NCI-H345 (cell line): ENCODE measurements at places on chromosomes 4 and X.

- no peak for DNase-seq
These were observed 202.0 kb downstream of the PCDH19 start for GRCh38 chrX:100208076-100208475.

GRCh38 chr4:16544869-16545268 is 318.6 kb upstream of the TAPT1 start:
- no peak for DNase-seq

DNA sequence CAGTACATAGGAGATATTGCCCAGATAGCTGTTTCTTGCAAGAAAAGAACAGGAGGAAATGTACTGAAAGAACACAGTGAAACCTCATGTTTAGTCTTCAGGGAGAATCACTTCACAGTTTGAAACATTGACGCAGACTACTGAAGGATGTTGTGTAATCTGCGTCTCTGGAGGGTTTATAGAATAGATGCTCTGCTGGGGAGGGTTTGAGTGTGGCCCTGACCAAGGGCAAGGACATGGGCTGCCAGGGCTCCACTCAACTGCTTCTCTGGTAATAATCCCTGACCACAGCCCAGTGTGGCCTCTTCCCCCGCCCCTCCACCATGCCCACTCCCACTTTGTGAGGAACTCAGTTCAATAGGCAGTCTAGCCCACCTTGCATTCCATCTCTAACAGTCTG is 15.8 kb upstream of the ACE2 start:
- no peak for DNase-seq

DNA sequence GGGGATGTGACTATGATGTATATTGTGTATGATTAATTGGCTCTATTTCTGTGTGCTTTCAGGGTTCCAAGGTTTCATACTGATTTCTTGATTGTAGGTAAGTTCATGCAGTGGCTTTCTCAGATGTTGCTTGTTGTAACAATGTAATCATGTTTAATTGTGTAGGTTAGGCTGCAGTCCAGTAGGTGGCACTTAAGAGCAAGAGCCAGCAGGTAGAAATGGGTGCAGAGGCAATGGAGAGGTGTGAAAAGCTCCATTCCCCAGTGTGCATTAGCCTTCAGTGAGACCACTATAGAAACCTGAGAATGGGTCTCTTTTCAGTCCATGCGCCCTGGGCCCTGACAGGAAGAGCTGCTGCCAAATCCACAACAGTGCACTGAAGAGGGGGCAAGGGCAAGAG is 28.2 kb downstream of the DCAF12L2 start:
- DNase-seq: no peak

GRCh38 chrX:42697544-42697943 is 80.4 kb downstream of the PPP1R2C start:
- no peak for DNase-seq

DNA sequence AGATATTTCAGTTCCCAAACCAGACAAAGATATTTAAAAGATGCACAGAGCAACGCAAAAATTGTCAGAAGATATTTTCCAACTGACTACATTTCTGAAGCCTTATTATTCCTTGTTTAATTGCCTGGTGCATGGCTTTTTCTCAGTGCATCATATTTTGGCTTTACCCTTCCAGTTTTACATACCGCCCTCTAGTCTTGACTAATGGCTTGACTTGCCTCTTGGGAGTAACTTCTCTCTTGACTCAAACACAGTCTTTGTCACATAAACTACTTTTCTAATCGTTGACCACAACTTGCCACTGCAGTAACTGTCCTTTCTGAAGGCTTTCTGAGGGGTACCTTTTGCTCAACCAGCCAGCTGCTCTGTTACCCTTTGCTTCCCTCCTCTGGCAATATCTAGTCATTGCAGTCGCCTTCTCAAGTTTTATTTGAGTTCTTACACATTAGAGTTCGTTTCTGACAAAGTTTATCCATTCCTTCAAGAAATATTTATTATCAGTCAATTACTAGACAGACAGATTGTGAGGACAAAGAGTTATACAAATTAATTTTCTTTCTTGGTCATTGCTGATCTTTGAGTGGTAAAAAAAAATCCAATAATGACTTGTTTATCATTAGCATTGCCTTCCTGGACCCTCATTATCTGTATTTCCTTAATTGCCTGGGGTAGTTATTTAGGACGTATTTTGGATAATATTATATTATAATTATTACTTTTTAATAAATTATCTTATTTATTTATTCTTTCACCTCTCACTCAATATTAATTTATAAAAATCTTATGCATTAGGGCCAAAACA is 506.9 kb upstream of the PCDH10 start:
- peak; percentile 39 for DNase-seq

DNA sequence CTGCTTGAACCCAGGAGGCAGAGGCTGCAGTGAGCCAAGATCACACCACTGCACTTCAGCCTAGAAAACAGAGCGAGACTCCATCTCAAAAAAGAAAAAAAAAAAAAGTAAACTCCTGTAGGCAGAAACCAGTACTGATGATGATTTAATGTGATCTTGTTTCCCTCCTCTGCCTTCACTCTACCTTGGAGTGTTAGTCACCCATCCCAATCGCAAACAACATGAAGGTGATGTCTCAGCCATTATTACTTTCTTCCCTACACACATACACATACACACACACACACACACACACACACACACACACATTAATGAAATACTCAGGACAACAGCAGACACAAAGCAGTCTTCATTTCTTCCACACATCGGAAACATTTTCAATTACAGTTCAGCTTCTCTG is 15.6 kb downstream of the XKRX start:
- no peak for DNase-seq

DNA sequence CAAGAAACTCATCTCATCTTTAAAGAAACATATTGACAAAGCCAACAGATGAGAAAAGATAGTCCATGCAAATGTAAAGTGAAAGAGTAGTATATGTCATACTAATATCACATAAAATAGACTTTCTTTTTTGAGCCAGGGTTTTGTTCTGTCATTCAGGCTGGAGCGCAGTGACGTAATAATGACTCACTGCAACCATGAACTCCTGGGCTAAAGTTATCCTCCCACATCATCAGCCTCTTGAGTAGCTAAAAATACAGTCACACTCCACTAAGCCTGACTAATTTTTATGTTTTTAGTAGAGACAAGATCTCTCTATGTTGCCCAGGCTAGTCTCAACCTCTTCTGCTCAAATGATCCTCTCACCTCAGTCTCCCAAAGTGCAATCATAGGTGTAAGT is 51.8 kb upstream of the TRAM1L1 start:
- no peak for DNase-seq

- DNase-seq: no peak
These were observed 47.5 kb upstream of the SCRG1 start for GRCh38 chr4:173446416-173446815.

DNA sequence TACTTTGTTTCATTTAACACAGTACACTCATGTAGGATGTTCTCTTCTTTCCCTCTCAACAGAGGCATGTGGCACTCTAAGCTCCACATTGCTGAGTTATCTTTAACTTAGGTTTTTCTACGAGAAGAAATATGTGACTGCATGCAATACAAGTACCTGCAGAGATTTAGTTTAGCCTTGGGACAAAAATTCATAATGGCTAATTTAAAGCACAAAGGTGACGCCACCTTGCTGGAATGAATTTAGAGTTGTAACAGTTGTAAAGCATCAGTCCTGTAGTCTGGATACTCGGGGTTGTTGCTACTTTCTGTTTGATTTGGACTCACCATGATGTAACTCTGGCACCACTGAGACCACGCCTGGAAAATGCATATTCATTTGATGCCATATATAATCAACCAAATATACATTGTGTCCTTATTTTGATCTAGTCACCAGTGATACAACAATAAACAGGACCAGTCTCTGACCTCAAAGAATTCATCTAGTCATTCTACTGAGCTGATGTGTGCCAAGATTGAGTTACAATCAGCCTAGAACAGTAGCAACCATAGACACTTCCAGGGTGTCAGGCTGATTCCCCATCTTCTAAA is 451.0 kb upstream of the ZFP42 start:
- no peak for DNase-seq

- DNase-seq: peak; percentile 67
These were observed at the start of gene HPGD for GRCh38 chr4:174522183-174523024. HPGD (minus strand) TSS chr4:174522488; CDS start chr4:174522451, 37 bp downstream.
